ENCODE measurements at places on chromosomes 7 and 10.

- no peak for DNase-seq
Observed at GRCh38 chr7:40474790-40475680, 340.2 kb downstream of the SUGCT start.

DNA sequence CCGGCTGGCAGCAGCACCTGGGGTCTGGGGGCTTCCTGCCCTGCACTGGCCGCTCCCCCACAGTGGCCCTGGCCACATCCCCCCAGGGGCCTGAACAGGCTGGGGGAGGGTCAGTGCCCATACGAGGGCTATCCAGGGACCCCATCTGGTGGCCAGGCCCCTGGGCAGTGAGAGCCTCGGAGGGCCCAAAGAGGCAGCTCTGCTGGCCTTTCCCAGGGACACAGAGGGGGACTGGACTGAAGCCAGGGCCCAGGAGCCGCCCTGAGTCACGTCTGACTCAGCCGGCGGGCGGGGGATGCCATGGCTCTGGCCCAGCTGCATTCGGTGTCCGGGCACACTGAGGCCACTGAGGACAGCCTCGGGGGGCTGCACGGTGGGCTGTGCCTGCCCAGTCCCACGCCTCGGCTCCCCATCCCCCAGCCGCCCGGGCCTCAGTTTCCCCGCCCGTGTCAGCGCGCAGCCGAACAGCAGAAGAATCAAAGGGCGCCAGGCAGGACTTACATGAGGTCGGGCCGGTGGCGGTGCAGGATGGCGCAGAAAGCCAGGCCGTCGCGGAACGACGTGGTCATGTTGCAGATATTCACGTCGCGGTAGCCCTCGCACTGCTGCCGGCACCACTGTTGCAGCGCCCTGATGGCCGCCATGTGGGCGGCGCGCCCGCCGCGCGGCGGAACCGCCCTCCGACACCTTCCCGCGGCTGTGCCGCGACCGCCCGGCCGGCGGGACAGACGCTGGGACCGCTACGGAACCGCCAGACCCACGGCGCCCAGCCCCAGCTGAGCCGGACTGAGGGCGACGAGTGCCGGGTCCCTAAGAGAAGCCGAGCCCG lies at the start of gene MICALL2:
TSS of gene MICALL2 (minus strand) at position 788 of the 829 bp plus-strand sequence. CDS start at position 644, 144 bp downstream.
- DNase-seq: no peak

GRCh38 chr7:370775-371118 lies 80.8 kb downstream of the FOXL3 start:
- no peak for DNase-seq

GRCh38 chr7:36686499-36686898 lies 37.8 kb downstream of the AOAH start:
- DNase-seq: no peak

DNA sequence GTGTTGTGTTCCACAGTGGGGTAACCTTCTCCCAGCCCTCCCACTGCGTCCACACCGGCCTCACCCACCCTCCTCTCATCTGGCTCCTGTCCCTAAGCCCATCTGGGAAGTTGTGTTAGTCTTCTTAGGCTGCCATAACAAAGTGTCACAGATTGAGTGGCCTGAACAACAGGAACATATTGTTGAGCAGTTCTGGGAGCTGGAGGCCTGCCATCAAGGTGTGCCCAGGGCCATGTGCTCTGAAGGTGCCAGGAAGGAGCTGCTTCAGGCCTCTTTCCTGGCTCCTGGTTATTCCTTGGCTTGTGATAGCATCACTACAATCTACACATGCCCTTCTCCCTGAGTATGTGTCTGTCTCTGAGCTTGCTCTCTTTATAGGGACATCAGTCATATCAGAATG lies 327.6 kb upstream of the COBL start:
- no peak for DNase-seq

DNA sequence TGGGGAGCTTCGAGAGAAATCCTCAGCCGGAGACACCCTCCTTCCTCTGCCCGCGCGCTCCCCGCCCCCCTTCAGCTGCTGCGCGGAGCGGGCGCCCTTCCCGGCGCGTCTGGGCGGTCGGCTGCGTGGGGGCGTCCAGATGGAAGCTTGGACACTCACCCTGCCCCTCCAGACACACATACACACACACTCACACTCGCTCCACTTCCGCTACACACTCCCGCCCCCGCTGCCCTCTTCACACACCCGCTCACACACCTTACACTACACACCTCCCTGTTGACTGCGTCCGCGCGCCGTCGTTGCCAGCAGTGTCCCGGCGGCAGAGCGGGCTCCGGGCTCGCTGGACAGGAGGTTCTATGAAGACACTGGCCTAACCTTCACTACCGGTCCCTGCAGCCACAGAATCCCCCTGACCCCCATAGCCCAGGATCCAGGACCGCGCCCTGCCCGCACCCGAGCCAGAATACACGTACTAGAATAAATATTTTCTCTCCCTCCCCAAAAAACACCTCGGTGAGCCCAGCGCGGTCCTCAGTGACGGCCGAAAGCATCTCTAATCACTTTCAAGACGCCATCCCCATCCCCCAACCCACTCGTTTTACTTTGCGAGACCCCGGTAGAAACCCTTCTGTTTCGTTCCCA lies 1.1 kb upstream of the EGR2 start:
- DNase-seq: no peak

GRCh38 chr10:74685564-74685963 lies 140.8 kb upstream of the KAT6B start:
- DNase-seq: no peak

DNA sequence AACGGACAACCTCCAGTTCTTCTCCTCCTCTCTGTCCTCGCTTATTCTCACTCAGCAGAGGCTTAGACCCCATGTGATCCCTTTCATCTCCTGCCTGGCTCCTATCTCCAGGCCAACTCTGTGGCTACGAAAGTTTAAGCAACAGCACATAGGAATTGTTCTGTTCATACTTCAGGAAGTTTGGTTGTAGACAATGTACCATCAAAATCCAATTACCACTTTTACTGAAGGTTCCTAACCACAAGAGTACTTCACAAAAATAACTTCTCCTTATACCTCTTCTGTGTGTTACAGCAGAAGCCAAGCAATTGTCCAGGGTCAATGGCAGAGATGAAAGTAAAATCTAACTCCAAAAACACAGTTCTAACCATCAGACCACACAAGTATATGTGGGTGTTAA lies 80.0 kb downstream of the SLC25A13 start:
- DNase-seq: no peak

DNA sequence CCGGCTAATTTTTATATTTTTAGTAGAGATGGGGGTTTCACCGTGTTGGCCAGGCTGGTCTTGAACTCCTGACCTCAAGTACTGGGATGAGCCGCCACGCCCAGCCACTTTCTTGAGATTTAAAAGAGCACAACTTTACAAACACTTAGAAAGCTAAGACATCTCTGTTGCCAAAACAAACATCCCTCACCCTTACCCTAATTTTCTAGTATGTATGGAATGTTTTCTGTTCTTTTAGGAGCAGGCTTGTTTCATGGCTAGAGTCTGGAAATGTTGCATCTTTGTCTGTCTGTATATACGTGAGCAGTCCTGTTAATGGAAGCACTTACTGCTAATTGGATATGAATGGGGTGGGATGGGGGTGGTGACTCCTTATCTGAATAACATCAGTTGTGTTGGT lies 2.9 kb downstream of the OLAH start:
- DNase-seq: no peak

- no peak for DNase-seq
Observed at GRCh38 chr7:116785843-116786242, 76.5 kb upstream of the CAPZA2 start.

GRCh38 chr7:43552122-43552521 lies 30.8 kb upstream of the STK17A start:
- DNase-seq: no peak

GRCh38 chr10:100647928-100648327 lies 97.5 kb upstream of the PAX2 start:
- no peak for DNase-seq

DNA sequence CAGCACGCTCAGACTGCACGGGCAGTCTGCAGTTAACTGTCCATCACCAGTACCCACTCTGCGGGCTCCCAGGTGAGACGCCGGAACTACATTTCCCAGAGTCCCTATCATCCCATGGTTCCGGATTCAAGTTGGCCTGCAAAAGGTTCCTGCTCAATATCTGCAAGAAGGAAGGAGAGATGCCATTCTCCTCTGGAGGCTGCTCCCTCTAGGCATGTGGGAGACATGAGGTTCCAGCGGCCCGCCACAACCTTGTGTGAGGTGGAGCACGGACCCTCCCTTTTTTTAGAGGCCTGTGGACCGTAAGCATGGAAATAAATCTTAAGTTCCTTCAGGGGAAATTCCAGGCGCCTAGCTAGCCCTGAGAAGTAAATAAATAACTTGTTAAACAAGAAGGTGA lies 29.7 kb downstream of the NUP42 start:
- no peak for DNase-seq

DNA sequence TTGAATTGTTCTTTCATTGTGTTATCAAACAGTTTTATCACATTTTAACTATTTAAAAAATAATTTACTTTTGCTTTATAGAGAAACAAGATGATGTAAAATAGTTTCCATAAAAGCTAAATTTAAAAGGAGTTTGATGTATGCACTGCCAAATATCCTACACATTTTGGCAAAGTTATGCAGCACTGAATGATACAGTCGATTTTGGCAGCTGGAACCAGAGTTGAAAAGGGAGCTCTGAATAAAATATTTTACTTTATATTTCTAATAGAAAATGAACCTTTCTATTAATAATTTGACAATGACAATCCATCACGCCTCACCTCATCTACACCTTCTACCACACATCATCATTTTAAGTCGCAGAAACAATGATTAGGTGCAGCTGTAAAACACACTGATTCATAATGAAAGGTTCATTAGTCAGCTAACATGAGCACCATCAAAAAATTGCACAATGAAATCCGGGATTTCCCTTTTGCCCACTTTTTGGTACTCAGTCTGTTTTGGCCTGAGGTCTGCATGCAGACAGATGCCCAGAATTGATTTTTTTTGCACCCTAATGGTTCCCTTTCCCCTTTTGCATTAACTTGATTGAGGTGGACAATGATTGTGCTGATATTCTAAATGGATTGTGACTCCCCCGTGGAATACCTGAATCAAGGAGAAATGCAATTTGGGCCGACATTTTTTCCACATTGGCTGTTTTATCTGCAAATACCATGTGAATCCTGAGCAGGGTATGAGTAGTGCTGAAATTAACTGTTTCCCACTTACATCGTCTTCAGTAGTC lies 105.8 kb downstream of the THSD7A start:
- no peak for DNase-seq

DNA sequence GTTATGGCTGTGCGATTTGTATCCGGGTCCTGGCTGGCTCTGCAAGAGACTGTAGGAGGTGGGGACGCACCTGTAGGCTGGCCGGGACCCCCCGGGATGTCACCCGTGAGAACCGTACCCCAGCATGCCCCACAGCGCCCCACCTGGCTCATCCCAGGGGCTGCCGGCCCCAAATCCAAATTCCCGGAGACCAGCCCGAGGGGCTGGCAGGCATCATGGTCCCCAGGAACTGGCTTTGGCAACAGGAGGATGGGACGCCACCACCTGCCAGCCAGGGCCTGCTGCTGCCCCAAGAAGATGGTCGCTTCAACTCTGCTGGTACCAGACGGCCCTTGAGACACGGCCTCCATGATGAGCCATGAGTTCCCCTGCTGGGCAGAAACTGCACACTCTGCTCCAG lies 239.4 kb downstream of the ELFN1 start:
- DNase-seq: no peak

GRCh38 chr10:86446440-86446839 lies 75.2 kb downstream of the WAPL start:
- DNase-seq: no peak

DNA sequence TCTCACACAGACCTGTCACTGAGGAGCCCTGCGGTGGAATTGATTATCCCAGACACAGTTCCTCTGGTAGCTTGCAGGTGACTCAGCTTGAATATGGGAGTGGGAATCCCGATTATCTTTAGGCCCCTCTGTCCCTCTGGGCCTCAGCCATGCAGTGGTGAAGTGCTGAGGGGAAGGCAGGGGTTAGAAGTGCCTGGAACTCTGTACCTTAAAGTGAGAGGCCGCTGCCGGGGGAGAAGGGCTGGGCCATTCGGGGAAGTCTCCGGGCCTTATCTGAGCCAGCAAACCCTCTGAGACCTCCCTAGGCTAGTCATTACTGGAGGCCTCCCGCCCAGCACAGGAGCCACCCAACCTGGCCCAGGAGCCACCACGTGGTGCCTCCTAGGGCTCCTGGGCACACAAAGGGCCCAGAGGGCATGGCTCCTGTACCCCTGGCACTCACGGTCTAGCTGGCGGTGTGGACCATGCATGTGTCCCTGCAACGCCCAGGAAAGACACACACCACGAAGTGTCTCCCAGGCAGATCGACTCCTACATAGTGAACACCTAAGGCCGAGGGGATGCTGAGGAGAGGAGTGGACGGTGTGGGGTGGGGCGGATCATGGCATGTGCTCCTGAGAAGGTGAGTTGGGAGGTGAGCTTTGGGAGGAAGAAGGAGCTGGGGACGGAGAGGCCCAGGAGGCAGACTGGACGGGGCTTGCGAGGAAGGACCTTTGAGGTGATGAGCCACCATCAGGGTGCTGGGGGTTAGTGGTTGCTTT lies 56.2 kb downstream of the HK1 start:
- no peak for DNase-seq

DNA sequence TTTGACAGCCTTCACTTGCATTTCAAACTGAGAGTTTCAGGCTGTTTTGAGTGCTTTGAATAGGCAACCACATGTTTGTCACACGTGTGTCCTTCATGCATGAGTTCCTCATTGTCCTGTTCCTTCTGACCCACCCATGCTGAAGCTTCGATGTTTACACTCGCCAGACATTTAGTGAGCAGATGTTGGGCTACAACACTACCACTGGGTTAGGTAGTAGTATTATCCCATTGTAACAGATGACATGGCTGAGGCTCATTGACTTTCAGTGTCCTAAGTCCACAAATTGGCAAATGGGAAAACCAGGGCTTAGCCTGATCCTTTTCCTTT lies 456.1 kb downstream of the PHTF2 start:
- DNase-seq: no peak

- no peak for DNase-seq
Observed at GRCh38 chr10:119595134-119595675, 1.6 kb downstream of the TIAL1 start.

GRCh38 chr10:9898633-9899395 lies 1118.9 kb upstream of the CELF2 start:
- DNase-seq: no peak

GRCh38 chr10:4088354-4089066 lies 303.5 kb upstream of the KLF6 start:
- DNase-seq: no peak

DNA sequence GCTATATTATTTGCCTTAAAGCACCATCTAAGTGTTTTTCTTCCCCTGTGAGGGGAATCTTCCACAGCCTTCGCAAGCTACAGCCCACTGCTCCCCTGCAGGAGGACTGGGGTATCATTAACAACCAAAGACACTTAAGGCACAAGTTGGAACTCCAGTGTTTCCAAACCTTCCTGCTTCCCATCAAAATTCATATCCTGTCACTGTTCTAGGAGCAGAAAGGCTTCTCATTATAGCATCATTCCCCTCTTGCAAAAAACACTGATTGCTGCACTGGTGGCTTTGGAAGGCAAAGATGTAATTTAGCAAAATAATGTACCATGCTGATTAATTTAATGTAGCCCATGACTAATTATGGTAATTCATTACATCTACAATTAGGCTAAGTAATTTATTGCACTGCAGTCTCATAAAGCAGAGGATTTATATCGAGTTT lies 207.2 kb downstream of the SKAP2 start:
- no peak for DNase-seq
